ENCODE measurements at places on chromosomes 3 and 15. TPM values are rescaled to one million over a fixed set of nuclear protein-coding genes. Genes with fewer than 3 reads are reported as not detected.

- DNase-seq = no peak
- no peak overlapping the region for H3K4me3 ChIP-seq
- peaks cover 11% of the 10 kb centered on the region for H3K4me1 ChIP-seq
- H3K27me3 ChIP-seq = no peaks in the 10 kb centered on the region
Observed at GRCh38 chr15:77540312-77541060, 92.2 kb downstream of the LINGO1 start.

DNA sequence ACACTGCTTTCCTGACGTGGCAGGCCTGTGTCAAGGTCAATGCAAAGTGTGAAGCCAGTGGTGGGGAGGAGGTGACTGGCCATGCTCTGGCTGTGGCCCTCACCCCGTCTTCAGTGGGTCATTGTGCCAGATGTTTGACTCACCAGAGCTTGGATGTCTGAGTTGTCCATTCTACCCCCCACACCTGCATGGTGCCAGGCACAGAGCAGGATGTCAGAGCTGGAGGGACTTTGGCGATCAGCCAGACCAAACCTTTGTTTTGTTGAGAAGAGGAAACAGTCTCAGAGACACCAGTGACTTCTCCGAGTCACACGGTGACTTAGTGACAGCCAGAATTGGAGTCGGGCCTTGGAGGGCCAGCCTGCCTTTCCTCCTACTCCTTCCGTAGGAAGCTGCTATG is 49.5 kb downstream of the SMAD6 start:
- peak overlapping the region; percentile 47 for H3K27ac ChIP-seq
- peak; percentile 66 for DNase-seq
- peaks cover 58% of the 10 kb centered on the region for H3K4me1 ChIP-seq
- no peak overlapping the region for H3K4me3 ChIP-seq

DNA sequence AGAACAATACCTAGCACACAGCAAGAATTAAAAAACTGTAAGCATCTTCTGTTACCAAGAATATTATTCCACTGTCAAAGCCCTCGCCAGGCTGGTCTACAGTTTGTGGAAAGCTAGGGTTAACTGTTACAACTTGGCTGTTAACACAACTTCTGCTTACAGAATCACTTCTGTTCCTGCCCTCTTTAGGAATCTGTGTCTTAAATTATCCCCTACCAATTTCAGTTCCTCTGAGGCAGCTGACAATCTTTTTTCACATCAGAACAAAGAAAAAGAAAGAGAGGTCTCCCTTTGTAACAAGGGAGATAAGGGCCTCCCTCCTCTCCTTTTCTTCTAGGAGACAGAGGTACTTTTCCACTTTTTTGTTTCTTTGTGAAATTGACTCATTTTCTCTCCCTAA is 188.9 kb downstream of the FMN1 start:
- no peak for DNase-seq
- no peak overlapping the region for H3K4me3 ChIP-seq
- no peak overlapping the region for H3K27ac ChIP-seq
- peaks cover 8% of the 10 kb centered on the region for H3K4me1 ChIP-seq

GRCh38 chr15:45064386-45064785 is 41.4 kb downstream of the SORD start:
- peak overlapping the region; percentile 47 for H3K27ac ChIP-seq
- no peaks in the 10 kb centered on the region for H3K27me3 ChIP-seq
- peaks cover 3% of the 10 kb centered on the region for H3K4me1 ChIP-seq
- DNase-seq = peak; percentile 77
- no peaks in the 10 kb centered on the region for H3K36me3 ChIP-seq

GRCh38 chr3:129289201-129289921 is 10.7 kb downstream of the HMCES start:
- no peaks in the 10 kb centered on the region for H3K27me3 ChIP-seq
- no peak overlapping the region for H3K27ac ChIP-seq
- DNase-seq = no peak
- H3K4me3 ChIP-seq = no peak overlapping the region

- no peak for DNase-seq
- no peaks in the 10 kb centered on the region for H3K4me1 ChIP-seq
Observed at GRCh38 chr3:41792806-41793205, 169.1 kb downstream of the ULK4 start.

Gene LHFPL4
- not detected for total RNA-seq

Measured in PC-9 (cell line).